Retina (tissue), 1 donor: ENCODE measurements at places on chromosomes 7 and 10.

GRCh38 chr10:102721954-102722353 lies 7.5 kb downstream of the SFXN2 start:
- no peak for DNase-seq

DNA sequence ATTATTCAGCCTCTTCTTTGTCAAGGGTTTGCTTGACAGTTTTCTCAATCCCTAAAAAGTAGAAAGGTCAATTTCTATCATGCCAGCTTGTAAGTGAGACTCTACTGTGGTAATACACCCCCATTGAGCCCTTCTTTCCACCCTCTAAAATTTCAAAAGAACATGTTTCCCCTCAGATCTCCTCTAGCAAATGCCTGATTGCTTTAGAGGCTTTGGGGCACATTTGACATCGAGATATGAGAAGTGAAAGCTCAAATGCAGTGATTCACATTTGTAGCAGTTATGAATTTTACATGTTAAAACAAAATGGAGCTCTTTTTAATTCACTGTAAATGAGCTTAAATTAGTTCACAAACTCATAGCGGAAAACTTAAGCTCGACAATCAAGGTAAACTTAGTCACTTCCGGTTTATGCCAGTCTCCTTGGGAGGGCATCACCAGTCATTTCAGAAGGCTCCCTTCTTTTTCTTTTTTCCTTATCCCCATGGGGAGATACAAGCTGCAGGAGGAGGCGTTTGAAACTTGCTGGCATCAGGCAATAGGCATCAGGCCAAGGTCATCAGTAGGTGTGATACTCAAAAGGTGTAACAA lies 55.3 kb upstream of the ADO start:
- no peak for DNase-seq

DNA sequence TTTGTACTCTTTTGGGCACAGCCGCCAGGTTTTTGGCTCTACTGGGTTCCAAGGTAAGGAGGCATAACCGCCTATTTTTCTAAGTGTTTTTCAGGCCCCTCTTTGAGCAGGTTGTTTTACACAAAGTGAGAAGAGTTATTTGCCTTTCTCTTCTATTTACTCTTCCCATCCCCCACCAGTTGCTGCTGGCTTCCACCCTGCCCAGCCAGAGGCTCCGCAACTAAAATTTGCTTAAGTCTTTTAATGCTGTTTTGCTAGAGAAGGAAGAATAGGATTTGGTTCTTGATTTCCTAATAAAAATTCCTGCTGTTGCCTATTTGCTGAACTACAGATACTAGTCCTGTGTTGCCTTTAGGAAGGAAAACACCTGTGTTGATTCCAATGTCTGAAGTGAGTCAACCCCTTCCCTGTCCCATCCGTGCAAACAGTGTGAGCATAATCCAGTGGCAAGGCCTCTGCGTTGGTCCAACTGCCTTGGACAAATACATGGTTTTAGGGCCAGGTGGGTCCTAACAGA lies 1.9 kb downstream of the PLA2G12B start:
- no peak for DNase-seq

GRCh38 chr7:85750454-85750949 lies 563.6 kb upstream of the SEMA3D start:
- DNase-seq, result peak; percentile 32

DNA sequence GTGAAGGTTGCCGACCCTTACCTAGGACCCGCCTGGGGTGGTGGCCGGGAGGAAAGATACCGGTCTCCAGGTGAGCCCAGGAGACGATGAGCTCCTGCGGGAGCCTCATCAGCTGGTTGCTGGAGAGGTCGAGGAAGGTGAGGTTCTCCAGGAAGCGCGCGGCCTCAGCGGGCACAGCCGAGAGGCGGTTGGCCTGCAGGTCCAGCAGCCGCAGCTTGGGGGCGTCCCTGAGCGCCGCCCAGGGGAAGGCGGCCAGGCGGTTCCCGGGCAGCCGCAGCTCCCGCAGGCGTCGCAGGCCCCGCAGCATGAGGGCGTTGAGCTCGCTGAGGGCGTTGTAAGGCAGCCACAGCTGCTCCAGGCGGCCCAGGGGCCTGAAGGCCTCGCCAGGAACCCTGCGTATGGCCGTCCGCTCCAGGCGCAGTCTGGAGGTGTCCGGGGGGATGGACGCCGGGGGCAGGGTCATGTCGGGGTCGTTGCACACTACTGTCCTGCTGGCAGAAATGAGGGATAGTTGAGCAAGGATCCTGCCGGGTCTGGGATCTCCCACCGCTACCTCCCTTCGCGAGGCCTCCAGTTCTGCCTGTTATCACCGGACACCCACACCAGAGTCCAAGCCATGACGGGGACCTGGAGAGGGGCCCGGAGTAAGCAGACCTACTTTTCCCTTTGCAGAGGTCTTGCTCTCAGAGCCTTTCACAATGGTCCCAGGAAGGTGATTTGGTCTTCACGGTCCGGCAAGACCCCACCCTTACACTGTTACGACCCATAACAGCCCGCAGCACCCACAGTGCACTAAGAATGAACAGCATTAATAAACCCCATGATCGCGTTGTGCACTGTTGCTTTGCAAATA lies 3.9 kb downstream of the LRIT1 start:
- DNase-seq, result peak; percentile 44
